ENCODE measurements at places on chromosomes 7 and 10. TPM values are rescaled to one million over a fixed set of nuclear protein-coding genes. Genes with fewer than 3 reads are reported as not detected.

DNA sequence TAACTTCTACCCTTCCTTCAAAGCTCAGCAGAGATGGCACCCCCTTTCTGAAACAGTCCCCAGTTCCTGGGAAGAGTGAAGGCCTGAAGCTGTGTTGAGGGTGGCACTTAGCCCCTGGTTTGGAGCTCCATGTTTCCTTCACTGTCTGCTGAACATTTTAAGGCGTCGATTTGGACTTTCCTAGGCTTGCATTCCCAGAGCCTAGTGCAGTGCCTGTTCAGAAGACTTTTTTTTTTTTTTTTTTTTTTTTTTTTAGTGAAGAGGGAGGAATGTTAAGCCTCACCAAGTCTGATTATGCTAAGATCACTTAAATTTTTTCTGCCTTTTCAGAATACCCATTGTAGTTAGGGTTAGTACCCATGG, 97.0 kb downstream of the PFKFB3 start:
- no peaks in the 10 kb centered on the region for H3K36me3 ChIP-seq
- no peaks in the 10 kb centered on the region for H3K27me3 ChIP-seq
- no peak for DNase-seq
- no peak overlapping the region for H3K27ac ChIP-seq
- no peak overlapping the region for H3K4me3 ChIP-seq

DNA sequence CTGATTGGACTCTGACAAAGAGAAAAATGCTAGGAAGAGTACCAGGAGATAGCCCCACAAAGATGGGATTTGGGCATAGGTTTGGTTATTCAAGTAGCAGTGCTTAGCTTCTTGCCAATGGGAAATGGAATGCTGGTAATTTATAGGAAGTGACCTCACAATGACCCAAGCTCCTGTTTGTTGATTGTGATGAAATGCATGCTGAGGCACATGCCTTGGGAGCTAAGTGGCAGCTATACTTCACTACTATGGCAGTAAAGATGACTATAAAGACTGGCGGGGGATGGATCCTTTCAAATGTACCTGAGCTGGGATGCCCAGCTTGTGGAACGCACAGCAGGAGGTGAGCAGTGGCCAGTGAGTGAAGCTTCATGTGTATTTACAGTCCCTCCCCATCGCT, 153.8 kb downstream of the ZNF22 start:
- H3K27ac ChIP-seq, result no peak overlapping the region
- DNase-seq, result no peak
- no peaks in the 10 kb centered on the region for H3K4me1 ChIP-seq
- no peaks in the 10 kb centered on the region for H3K27me3 ChIP-seq
- H3K4me3 ChIP-seq, result no peak overlapping the region

DNA sequence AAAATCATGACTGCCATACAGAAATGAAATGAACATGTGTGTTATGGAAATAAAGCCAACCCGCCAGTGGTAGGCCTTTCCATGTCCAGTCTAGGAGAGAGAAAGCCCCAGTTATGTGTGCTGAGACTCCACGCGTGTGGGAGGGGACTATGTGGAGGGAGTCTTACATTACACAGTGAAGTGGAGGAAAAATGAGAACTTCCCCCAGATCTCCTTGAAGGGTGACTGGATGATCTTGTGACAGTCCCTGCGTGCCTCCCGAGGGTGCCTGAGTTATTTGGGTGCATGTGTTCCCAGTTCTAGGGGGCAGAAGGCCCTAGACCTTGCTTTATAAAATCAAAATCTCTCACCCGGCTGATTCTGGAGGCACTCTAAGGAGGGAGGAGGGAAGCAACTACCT, 24.2 kb downstream of the UPP1 start:
- no peaks in the 10 kb centered on the region for H3K4me1 ChIP-seq
- H3K36me3 ChIP-seq, result no peaks in the 10 kb centered on the region
- H3K4me3 ChIP-seq, result no peak overlapping the region
- no peak for DNase-seq
- H3K27ac ChIP-seq, result no peak overlapping the region
- peaks cover 2% of the 10 kb centered on the region for H3K27me3 ChIP-seq

DNA sequence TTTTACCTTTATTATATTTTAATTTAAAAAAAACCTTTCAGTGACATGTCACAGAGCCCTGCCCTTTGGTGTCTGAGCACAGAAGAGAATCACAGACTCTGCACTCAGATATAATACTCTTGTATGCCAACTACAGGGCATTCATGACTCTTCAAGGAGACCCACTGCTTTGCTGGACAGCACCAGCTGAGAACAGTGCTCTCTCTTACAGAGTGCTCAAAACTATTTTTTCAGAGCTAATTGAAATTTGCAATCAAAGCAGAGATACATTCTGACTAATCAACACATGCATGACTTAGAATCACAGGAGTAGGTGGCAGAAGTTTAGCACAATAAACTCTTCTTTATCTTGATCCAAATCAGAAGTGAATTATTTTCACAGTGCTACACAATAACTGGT, 99.1 kb downstream of the OSBPL3 start:
- no peaks in the 10 kb centered on the region for H3K36me3 ChIP-seq
- no peak overlapping the region for H3K27ac ChIP-seq
- no peak for DNase-seq
- no peaks in the 10 kb centered on the region for H3K27me3 ChIP-seq

DNA sequence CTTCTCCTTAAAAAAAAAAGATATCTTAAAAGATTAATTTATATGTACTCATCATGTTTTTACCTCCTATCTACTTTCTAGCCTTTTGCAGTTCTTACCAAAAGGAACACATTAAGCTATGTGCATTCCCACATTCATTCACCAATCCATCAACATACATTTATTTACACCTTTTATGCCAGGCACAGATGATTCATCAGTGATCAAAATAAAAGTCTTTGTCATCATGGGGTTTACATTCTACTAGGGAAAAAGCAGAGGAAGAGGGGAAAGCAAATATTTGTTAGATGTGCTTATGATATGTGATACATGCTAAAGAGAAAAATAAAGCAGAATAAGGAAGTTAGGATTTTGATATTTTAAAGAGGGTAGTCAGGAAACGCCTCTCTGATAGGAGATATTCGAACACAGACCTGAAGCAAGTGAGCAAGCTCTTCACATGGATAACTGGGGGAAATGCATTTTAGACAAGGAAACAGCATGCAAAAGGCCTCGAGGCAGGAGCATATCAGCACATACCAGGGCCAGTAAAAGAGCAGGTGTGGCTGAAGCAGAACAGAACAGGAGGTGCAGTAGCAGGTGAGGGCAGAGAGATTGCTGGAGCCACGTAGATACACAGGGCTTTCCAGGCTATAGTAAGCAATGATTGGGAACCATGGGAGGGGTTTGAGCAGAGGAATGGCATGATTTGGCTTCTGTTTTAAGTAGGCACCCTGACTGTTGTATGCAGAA, 67.4 kb downstream of the REEP3 start:
- H3K27me3 ChIP-seq, result no peaks in the 10 kb centered on the region
- H3K4me3 ChIP-seq, result no peak overlapping the region
- H3K36me3 ChIP-seq, result no peaks in the 10 kb centered on the region
- no peak for DNase-seq

The ELN gene
- 142 TPM for total RNA-seq

GRCh38 chr10:822661-823367, 108.7 kb downstream of the LARP4B start:
- peaks cover 81% of the 10 kb centered on the region for H3K36me3 ChIP-seq
- H3K27ac ChIP-seq, result no peak overlapping the region
- H3K4me3 ChIP-seq, result no peak overlapping the region
- peaks cover 10% of the 10 kb centered on the region for H3K4me1 ChIP-seq

The CRYGN gene
- 0.09 TPM for total RNA-seq

DNA sequence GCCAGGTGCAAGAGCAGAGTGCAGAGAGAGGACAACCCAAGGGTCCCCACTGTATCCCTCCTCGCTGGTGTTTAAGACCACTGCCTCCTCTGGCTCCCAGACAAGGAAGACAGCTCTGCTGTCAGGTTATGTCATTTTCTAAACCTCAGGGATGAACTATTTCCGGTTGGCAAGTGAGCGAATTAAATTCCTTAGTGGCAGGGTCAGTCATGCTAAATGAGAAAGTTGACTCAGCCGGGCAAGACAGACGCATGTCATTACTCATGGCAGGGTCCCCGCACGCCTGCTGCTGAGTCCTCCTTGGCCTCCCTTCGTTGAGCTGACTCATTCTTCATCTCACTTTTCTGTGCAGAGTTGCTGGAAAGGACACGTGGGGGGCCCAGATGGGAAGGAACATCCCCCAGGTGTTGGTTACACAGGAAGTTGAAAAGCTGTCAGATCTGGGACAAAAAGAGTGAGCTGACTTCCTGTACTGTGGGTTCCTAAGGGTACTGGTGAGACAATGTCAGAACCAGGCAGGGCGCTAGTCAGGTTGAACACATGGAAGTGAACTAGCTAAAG, 47.1 kb upstream of the UCN3 start:
- no peak overlapping the region for H3K4me3 ChIP-seq
- H3K27ac ChIP-seq, result no peak overlapping the region

DNA sequence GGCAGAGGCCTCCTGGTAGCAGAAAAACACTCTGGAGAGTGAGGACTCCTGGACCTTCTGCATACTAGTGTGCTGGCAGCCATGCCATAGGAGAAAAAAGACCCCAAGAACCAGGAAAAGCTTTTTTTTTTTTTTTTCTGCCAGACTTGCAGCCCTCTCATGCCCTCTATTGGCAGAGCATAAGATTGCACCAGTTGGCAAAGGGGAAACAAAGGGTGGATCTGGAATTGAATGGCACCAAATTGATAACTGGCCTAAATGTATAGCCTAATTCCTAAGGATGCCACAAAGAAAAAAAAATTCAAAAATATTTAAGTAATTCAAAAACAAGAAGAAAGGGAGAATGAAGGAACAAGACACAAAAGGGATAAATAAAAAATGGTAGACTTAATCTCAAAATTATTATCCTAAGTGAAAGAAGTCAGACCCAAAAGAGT, 112.5 kb upstream of the GHITM start:
- no peak for DNase-seq
- H3K27me3 ChIP-seq, result no peaks in the 10 kb centered on the region
- no peaks in the 10 kb centered on the region for H3K4me1 ChIP-seq
- H3K36me3 ChIP-seq, result no peaks in the 10 kb centered on the region
- H3K4me3 ChIP-seq, result no peak overlapping the region

The CYP2C18 gene
- not detected for total RNA-seq

The PCGF6 gene
- 9.4 TPM for total RNA-seq

The CRHR2 gene
- 0.40 TPM for total RNA-seq

DNA sequence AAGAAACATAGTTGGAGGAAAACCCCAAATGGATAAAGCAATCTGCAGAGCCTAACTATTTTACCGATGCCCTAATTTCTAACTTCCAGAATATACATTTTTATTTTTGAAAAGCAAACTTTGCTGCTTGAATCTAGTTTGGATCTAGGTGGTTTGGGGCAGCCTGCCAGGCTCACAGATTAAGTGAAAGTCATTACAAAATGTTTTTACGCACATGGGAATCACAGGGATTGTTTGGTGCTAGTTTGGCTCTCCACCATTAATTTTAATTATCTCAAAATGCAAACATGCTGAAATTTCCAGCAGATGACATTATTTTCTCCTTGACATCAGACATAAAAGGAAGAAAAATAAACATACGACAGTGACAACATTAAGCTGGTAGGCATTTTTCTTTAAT, 166.7 kb upstream of the INHBA start:
- H3K36me3 ChIP-seq, result no peaks in the 10 kb centered on the region
- H3K27me3 ChIP-seq, result no peaks in the 10 kb centered on the region
- DNase-seq, result no peak
- H3K27ac ChIP-seq, result no peak overlapping the region
- no peaks in the 10 kb centered on the region for H3K4me1 ChIP-seq
- no peak overlapping the region for H3K4me3 ChIP-seq

GRCh38 chr7:50276483-50276882, 28.0 kb upstream of the IKZF1 start:
- H3K27me3 ChIP-seq, result no peaks in the 10 kb centered on the region
- no peaks in the 10 kb centered on the region for H3K4me1 ChIP-seq
- H3K27ac ChIP-seq, result no peak overlapping the region
- no peak overlapping the region for H3K4me3 ChIP-seq
- no peak for DNase-seq

GRCh38 chr7:110253093-110253492, 837.8 kb upstream of the LRRN3 start:
- peak; percentile 80 for DNase-seq
- H3K27ac ChIP-seq, result no peak overlapping the region
- no peaks in the 10 kb centered on the region for H3K4me1 ChIP-seq
- H3K36me3 ChIP-seq, result no peaks in the 10 kb centered on the region
- no peaks in the 10 kb centered on the region for H3K27me3 ChIP-seq
- H3K4me3 ChIP-seq, result no peak overlapping the region

The FAM237B gene
- total RNA-seq, result not detected

The NFE2L3 gene
- 0.44 TPM for total RNA-seq

DNA sequence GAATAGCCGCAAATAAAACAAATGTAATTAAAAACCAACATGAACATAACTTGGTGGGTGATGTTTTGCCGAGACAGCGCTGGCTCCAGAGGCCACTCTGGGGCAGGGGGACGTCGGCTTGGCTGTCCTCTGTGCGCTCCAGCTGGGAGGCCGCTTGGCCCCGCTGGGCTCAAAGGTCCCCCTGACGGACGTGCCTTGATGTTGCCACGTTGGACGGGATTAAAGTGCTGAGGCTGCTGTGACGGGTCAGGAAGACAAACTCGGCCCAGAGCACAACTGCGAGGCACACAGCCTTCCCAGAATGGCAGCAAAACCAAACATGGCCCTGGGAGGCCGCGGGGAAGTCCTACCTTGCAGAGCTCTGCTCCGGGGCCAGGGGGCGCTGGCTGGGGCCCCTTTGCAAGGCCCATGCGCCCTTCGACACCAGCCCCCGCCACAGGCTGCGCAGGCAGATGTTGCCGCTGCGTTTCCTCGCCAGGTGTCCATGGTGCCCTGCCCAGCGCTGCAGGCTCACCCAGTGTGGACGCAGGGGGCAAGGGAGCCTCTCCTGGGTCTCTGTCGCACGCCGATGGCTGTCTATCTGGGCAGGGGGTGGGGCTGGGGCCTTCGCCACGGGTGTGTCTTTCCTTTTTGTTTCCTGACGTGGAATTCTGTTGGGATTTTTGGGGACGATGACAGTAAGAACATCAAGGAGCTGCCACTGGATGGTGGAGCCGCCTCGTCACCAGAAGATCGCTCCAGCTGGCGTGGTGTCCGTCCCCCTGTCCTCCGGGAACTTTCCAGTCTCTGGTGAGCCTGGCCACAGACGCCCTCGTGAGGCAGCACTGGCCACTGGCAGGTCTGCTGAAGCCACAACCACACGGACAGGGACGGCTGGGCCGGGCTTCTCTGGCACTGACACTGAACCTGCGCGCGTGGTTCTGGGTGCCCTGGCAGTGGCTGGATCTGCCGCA, 99.6 kb upstream of the DIP2C start:
- DNase-seq, result peak; percentile 58
- no peak overlapping the region for H3K4me3 ChIP-seq
- H3K36me3 ChIP-seq, result peaks cover 3% of the 10 kb centered on the region
- H3K4me1 ChIP-seq, result peaks cover 26% of the 10 kb centered on the region

DNA sequence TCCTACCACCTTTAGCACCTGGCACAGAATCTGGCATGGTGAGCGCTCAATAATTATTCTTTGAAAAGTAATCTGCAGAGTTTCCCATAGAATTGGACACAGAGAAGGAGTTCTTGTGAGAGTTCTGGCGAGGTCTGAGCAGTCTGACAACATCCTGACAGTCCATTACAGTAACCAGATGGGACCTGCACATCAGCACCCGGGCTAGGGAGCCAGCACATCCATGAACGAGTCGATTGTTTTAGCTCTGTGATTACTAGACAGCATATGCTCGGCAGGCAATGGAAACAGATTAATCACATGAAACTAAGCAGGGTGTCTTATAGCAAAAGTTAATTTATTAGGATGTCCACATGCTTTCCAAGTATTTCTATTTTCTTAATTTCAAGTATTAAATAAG, 96.7 kb downstream of the SEMA3D start:
- H3K27ac ChIP-seq, result no peak overlapping the region
- H3K27me3 ChIP-seq, result no peaks in the 10 kb centered on the region
- no peaks in the 10 kb centered on the region for H3K4me1 ChIP-seq
- H3K4me3 ChIP-seq, result no peak overlapping the region
- no peak for DNase-seq
- no peaks in the 10 kb centered on the region for H3K36me3 ChIP-seq

The C7orf57 gene
- 0.09 TPM for total RNA-seq
